ENCODE measurements at places on chromosomes 12 and 14.

GRCh38 chr12:93178154-93178878 lies 199.4 kb upstream of the NUDT4 start:
- no peak for DNase-seq

GRCh38 chr14:76872796-76873432 lies 46.7 kb downstream of the LRRC74A start:
- DNase-seq: peak; percentile 62

- no peak for DNase-seq
Measured at GRCh38 chr12:130640496-130640895, 75.6 kb downstream of the RIMBP2 start.

DNA sequence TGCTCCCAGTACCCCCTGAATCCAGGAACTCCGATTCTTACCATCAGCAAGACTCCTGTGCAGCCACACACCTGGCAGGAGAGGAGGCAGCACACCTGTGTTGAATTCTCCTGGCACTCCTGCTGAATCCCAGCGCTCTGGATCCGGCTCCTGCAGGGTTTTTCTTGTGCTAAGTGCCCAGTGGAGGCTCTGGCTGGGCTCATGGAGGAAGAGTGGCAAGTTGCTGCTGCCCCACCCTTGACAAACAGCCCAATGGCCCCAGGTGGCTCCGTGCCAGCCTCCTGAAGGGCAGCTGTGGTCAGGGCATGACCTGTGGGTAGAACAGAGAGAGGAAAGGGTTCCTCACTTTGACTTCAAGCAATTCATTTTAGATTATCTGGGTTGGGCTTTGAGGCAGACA lies 20.0 kb downstream of the CRACR2A start:
- DNase-seq: no peak

- DNase-seq: no peak
Measured at GRCh38 chr12:132608231-132609171, 1.9 kb downstream of the LRCOL1 start.

GRCh38 chr12:27580561-27581330 lies 56.7 kb downstream of the PPFIBP1 start:
- DNase-seq: no peak

GRCh38 chr14:39419272-39419671 lies 13.0 kb downstream of the FBXO33 start:
- no peak for DNase-seq

DNA sequence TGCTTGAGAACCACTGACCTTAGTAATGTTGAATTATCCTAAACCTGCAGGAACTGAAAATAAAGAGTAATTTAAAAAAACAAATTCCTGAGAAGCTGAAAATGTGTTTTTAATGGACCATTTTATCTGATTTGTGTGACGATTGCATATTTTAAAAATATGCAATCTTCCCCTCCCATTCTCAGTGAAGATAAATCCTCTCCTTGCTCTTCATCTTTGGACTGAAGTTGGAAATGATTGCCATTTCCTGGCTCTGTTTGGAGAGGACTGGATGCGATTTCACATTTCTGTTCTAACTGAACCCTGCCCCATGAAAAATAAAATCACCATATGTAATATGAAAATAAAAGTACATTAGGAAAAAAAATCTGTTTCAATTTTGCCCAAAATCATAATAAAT lies 216.3 kb downstream of the SLC6A15 start:
- no peak for DNase-seq

DNA sequence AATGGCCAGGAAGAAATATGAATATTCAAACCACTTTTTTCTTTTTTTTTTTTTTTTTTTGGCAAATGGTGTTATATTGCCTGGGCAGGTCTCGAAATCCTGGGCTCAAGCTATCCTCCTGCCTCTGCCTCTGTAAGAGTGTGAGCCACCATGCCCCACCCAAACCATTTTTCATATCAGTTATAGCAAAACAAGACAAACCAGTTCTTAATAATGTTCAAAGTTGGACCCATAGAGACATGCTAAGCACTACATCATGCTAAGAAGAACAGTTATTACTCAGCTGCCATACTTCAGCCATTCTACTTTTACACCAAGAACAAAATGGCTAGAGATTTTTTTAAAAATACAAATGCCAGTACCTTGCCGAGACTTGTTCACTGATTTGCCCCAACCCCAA lies 25.5 kb downstream of the EIF2S1 start:
- no peak for DNase-seq

GRCh38 chr14:80965037-80965436 lies 9.6 kb downstream of the TSHR start:
- DNase-seq: no peak

GRCh38 chr12:11059784-11060183 lies 2.3 kb downstream of the TAS2R46 start:
- DNase-seq: no peak

DNA sequence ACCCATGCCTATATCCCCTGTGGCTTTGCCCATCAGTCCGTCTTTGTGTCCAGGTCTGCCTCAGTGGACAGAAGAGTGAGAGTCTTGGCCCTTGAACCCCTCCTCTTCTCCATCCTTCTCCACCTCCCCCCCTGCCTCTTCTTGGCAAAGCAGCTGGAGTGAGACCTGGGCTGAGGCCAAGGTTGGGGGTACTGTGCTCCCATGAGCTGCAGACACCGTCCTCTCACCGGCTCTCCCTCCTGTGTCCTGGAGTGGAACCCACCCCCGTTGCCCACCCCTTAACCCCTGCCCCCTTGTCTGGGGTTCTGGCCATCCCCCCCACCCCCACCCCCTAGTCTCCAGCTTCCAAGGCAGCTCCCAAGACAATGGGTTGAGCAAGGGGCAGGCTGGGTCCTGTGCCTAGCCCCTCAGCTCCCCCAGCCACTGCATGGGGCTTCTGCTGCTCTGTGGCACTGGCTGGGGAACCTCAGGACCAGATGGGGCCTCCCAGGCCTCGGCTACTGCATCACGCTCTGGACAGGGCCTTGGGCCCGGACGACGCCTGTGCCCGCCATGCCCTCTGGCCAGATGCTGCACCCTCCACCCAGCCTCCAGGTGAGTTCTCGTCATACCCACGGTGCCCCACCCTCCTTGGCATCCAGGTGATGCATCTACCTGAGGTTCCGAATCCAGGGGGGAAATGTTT lies 35.7 kb downstream of the RTL1 start:
- DNase-seq: no peak

GRCh38 chr12:76018672-76019071 lies 12.9 kb downstream of the PHLDA1 start:
- DNase-seq: no peak

DNA sequence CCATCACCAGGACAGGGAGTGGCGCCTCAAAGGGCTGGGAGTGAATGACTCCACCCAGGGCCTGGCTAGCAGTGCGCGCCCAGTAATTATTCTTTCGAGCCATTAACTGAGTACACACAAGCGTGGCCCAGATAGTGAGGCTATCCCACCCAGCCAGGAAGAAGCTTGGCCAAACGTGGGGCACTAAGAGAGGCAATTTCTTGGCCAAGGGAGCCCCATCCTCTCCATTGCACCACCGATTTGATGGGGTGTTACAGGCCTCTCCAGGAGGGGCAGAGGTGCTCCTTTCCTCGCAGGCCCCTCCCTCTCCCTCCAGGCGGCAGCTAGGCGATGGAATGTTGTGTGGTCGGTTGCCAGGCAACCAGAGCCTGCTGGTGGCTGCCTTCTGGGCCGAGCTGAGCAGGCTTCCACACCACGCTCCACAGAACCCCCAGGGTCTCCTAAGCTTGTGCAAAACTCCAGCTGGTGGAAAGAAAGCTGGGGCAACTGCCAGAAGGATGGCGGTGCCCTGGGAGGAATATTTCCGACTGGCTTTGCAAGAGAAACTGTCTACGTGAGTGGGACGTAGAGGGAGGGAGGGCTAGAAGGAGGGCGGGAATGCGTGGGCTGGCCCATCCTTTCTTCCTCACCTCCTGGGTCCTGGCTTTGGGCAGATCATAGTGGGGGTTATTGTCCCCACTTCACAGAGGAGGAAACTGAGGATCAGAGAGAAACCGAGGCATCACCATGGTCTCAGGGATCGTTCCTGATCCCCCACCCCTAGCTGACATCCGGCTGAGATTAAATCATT lies at the start of gene CFAP73:
Gene CFAP73, plus strand, starts transcription at position 364 of the 790 bp plus-strand sequence. Its CDS starts 134 bp downstream, at position 498.
- DNase-seq: peak; percentile 36

- DNase-seq: no peak
Measured at GRCh38 chr12:101761350-101761749, 22.1 kb upstream of the SYCP3 start.

DNA sequence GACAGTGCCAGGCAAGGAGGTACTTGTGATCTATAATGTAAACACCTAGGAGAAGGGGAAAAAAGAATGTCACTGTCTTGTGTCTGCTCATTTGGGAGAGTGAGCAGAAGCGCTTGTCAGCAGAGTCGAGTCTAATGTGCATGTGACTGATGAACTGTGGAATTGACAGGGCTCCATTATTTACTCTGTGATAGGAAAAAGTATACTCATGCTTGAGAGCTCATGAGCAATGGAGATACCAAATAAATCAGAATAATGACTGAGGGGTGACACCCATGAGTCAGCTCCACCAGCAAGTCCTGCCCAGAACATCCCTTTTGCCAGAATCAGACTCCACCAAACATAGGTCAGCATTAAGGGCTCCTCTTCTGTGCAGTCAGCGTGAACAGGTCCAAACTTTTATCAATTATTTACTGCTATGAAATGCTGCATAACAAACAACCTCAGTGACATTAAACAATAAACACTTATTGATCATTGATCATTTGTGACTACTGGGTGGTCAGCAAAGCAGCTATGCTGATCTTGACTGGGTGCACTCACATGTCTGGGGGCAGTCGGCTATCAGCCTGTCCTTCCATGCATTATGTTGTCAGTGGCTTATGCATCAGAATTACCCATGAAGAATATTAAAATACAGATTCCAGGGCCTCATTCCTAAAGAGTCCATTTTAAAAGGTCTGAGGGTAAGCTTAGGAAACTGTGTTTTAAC lies 29.2 kb upstream of the WSCD2 start:
- no peak for DNase-seq

- DNase-seq: peak; percentile 65
Measured at GRCh38 chr12:47557386-47557785, 148.4 kb downstream of the RPAP3 start.

- no peak for DNase-seq
Measured at GRCh38 chr14:68619790-68620574, 172.9 kb downstream of the ZFP36L1 start.

- DNase-seq: no peak
Measured at GRCh38 chr14:84250893-84251292, 1279.1 kb upstream of the FLRT2 start.

GRCh38 chr12:30106204-30106965 lies 322.6 kb upstream of the TMTC1 start:
- DNase-seq: no peak

DNA sequence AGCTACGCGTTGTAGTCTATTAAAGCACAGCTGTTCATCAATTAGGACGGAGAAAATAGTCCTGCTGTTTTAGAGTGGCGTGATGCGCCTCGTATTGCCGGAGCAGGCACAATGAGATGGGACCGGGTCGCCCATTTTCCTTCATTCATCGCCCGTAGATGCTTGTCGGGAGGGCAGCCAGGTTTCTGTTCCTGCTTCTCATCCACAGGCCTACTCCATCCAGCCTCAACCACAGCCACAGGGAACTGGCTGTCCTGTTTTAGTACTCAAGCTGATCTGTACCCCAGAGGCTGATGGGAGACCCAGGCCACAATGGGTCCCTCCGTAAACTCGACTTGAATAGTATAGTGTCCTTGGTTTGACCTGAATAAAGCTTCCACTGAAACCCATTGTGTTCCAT lies 264.0 kb downstream of the VRK1 start:
- peak; percentile 59 for DNase-seq

GRCh38 chr12:70448371-70448770 lies 82.3 kb downstream of the KCNMB4 start:
- DNase-seq: no peak

GRCh38 chr14:104998801-104999200 lies 13.2 kb downstream of the CLBA1 start:
- DNase-seq: no peak

GRCh38 chr12:97283297-97283696 lies 179.3 kb upstream of the RMST start:
- DNase-seq: no peak

DNA sequence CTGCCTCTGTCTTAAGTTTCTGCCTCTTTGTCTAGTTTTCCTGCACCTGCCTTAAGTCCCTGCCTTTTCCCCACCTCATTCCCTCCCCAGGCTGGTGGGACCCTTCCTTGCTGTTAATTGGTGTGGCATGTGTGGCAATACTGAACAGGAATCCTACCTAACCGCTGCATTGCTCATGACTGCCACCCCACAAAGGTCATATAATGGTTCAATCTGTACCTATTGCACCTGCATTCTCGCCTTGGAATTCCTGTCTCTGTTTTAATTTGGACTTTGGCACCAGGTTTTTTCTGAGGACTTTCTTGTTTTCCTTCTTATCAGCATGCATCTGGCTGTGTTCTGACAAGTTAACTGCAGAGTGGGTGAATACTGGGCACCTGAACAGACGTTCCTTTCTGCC lies 966.2 kb upstream of the TMEM132C start:
- DNase-seq: no peak

GRCh38 chr12:111469401-111469800 lies 63.7 kb downstream of the SH2B3 start:
- DNase-seq: no peak

GRCh38 chr12:100024974-100025555 lies 40.3 kb upstream of the ANKS1B start:
- DNase-seq: no peak

DNA sequence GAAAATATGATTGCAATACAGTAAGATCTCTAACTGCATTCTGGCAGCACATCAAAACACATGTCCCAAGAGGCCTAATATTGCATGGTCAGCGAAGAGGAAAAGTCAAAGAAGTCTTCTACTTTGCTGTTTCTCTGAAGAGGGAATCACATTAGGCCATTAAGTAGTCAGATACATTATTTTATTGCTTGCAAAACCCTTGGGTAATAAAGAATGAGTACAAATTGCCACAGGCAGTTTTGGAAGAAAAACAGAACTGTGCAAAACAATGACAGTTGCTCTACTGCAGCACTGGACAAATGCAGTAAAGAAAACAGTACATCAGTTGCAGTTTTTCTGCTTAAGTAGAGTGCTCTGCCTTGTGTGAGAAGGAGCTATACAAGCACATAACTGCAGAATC lies 211.9 kb downstream of the MED13L start:
- no peak for DNase-seq

DNA sequence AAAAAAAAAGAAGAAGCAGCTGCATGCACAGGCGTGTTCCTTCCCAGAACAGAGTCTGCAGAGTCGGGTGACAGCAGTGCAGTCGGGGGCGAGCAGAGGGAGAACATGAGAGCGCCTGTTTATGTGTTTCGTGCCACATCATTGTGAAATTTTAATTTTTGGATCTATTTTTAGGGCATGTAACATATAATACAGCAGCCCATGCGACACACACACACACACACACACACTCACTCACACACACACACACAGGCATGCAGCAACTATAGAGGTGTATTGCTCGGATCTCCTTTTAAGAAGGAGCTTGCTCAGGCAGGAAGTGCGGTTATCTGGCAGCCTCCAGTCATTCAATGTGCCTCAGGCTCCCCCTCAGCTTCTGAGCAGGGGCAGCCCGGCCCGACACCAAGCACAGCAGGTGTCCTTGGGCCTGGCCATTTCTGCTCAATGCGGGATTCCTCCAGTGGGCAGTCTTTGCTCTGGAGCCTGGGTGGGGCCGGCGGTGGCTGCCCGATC lies 71.8 kb downstream of the ZNF664 start:
- DNase-seq: no peak

All from pons (tissue), 1 donor.